ENCODE measurements at places on chromosomes 1 and 21.

DNA sequence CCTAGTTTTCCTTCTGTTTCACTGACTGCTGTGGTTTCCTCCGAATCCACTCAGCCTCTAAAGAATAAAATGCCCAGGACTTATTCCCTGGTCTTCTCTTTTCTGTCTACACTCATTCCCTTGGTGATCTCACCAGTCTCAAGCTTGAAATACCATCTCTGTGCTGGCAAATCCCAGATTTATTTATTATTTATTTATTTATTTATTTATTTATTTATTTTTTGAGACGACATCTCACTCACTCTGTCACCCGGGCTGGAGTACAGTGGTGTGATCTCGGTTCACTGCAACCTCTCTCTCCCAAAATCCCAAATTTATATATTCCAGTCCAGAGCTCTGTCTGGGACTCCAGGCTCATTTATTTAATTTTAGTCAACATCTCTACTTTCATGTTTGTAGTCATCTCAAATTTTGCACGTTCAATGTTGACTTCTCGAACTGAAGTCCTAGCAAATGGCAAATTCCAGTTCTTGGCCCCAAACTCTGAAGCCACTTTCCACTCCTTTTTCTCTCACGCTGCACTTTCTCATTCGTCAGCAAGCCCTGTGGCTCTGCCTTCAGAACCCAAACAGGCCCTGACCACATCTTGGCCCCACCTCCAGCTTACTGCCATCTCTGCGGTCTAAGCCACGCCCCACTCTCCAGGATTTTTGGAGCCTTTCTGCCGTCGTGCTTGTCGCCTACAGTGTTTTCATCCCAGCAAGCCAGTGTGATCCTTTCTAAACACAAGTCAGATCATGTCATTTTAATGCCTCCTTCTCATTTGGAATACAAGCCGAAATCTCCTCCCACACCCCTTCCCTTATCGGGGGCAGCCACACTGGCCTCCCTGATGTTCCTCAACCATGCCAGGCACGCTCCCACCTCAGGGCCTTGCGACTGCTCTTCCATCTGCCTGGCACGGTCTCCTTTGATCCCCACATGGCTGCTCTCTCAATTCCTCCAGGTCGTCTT lies 14.2 kb upstream of the TENT5B start:
- DNase-seq: no peak

DNA sequence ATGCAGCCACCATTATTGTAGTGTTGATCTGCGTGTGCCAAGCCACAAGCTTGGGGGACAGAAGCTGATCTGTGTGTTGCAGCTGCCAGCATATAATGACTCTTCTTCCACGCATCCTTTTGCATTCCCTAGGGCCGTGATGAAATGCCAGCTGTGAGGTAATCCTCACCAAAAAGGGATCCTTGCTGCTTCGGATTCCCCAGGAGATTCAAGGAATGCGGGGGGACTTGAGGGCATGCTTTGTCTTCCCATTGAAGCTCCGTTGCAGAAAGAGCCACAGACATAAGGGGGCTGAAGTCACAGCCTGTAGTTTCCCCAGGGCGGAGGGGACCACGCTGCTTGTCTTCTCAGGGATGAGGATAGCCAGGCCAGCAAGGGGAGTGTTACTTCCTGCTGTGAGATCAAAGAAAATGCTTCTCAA lies 281.6 kb upstream of the FMN2 start:
- no peak for DNase-seq

GRCh38 chr1:219120624-219121544 lies 52.8 kb upstream of the LYPLAL1 start:
- no peak for DNase-seq

DNA sequence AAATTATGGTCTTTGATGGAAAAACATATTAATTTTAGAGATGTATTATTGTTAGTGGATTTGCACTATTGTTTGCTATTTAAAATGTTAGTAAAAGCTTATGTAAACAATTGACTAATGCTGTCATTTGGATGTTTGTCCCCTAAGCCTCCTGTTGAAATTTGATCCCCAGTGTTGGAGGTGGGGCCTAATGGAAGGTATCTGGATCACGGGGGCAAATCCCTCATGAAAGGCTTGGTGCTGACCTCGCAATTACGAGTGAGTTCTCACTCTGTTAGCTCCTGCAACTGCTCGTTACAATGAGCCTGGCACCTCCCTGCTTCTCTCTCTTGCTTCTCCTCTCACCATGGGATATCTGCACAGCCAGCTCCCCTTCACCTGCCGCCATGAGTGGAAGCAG lies 14.3 kb downstream of the TMEM35B start:
- DNase-seq: no peak

GRCh38 chr1:51189421-51190073 lies 46.5 kb upstream of the RNF11 start:
- DNase-seq: no peak

DNA sequence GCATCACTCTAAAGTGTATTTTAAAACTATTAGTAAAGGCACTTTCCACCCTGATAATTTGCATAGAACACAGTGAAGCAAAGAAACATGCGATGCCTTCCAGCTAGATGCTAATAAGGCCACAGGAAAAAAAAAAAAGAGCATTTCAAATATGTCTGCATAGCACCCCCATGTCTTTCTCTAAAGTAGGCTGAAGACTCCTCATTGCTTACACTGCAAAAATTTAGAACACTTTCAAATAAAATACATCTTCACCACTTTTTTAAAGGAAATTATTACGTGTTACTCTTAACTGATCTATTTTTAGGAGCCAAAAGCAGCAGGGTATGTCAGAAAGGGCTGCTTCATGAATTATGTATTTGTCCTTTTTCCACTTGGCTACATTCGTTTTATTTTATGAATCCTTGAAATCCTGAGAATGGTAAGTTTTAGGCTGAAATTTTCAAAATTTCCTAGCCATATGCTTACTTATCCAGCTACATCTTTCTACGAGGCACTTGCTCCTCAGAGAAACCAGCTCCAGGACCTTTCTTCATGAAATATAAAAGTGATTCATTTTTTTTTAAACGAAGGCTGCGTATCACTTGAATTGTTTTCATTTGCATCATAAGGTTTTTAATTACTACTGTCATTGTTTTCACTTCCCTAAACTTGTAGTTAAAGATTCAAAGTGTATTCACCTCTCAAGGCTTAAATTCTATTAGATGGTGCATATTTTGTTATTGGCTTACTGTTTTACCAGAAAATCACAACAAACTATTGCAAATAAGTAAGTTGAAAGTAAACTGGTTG lies 513.0 kb downstream of the PTPRC start:
- DNase-seq: no peak

- DNase-seq: no peak
Observed at GRCh38 chr21:45427331-45428271, 22.6 kb downstream of the COL18A1 start.

DNA sequence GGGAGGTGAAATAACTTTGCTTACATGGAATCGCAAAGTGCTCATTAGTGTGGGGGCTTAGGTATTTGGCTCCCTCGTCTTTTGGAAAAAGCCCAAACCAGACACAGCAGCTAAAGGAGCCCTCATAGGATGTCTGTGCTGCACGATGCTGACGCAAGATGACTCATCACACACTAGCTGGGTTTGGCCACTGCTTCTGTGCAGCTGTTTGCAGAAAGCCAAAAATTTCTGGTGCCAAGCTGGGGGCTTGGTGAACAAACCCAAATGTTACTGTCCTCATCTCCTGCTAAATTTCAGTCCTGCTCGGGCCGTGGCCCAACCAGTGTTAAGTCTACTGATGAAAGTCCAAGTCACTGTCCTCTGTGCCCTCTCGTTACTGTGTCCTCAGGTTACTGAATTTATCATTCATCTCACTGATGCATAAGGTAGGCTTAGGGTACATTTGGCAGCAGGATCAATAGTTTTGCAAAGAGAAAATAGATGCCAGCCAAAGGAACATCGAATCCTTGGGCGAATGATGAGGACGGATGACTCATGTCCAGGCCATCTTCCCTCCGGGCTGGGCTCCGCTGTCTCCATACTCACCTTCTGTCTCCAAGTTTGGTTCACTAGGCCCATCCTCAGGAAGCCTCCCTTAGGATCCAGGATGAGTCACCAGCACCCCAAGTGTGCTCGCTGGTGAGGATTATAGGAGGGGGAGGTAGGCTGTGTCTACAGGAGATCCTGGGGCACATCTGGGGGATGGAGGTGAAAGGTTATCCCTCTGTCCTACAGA lies 177.7 kb downstream of the ADSS2 start:
- no peak for DNase-seq

GRCh38 chr1:160437432-160438316 lies 37.3 kb downstream of the VANGL2 start:
- no peak for DNase-seq

DNA sequence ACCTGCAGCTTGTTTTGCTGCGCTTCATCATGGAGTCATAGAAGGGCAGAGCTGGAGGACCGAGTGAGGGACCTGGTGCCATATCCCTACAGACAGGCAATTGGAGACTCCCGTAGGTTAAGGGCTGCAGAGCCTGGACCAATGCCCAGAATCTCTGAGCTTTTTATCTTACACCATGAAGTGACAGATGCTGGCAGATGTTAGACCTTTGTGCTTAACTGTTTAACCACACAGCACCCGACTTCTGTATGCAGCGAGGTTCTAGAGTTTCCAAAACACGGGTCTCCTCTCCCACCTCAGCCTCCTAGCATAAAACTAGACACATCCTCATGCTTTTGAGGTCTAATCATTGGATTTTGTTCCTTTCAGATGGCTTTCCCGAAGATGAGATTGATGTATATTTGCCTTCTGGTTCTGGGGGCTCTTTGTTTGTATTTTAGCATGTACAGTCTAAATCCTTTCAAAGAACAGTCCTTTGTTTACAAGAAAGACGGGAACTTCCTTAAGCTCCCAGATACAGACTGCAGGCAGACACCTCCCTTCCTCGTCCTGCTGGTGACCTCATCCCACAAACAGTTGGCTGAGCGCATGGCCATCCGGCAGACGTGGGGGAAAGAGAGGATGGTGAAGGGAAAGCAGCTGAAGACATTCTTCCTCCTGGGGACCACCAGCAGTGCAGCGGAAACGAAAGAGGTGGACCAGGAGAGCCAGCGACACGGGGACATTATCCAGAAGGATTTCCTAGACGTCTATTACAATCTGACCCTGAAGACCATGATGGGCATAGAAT lies 47.6 kb downstream of the B3GALT5 start:
- no peak for DNase-seq

DNA sequence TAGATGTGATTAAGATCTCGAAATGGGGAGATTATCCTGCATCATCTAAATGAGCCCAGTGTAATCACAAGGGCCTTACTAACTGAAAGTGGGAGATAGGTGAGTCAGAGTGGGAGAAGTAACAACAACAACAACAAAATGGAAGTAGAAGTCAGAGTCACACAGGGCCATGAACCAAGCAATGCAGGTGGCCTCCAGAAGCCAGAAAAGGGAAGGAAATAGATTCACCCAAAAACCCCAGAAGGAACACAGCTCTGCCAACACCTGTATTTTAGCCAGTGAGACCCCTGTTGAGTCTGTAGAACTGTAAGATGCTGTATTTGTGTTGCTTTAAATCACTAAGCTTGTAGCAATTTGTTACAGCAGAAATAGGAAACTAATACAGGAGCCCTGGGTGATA lies 4.1 kb downstream of the TAGLN2 start:
- no peak for DNase-seq

GRCh38 chr1:246930830-246931548 lies 759 bp downstream of the AHCTF1 start:
- peak; percentile 42 for DNase-seq

- peak; percentile 89 for DNase-seq
Observed at GRCh38 chr21:16169102-16169511, 439.3 kb downstream of the USP25 start.

GRCh38 chr1:193121616-193122593 lies at the start of gene CDC73:
Gene CDC73 (plus strand): TSS chr1:193122031. CDS start chr1:193122201, 170 bp downstream.
- peak; percentile 91 for DNase-seq

GRCh38 chr1:18866846-18867245 lies 7.4 kb upstream of the TAS1R2 start:
- no peak for DNase-seq

DNA sequence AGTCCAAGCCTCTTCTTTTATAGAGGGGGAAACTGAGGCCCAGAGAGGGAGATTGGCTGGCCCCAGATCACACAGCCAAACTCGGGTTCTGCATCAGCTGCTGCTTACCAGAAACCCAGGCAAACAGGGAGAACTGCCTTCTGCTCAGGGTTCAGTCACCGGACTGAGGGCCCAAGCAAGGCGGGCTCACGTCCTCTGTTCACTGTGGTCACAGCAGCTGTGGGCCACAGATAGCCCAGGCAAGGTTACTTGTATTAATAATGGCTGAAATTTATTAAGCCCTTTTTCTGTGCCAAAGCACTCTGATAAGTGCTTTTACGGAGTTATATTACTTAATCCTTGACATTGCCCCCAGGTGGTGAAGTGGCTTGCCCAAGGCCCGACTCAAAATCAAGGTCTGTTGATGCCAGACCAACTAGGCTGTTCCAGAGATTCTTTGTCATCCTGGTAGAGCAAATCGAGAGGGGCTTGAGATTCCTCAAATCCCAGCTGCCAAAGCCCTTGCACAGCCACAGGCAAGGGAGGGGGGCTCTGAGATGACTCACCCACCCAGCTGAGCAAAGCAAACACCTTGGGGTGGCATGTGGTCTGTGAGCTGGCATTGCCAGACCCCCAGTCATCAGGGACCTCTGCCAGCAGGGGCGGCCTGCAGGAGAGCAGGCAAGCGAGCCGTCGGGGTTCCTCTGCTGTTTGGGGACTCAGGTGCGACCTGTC lies 36.5 kb downstream of the EPHB2 start:
- DNase-seq: no peak

- DNase-seq: no peak
Observed at GRCh38 chr1:229364207-229365065, 21.6 kb upstream of the CCSAP start.

GRCh38 chr1:233138788-233139585 lies 156.5 kb downstream of the PCNX2 start:
- DNase-seq: no peak

GRCh38 chr21:34498623-34499022 lies 13.4 kb downstream of the KCNE1 start:
- no peak for DNase-seq

DNA sequence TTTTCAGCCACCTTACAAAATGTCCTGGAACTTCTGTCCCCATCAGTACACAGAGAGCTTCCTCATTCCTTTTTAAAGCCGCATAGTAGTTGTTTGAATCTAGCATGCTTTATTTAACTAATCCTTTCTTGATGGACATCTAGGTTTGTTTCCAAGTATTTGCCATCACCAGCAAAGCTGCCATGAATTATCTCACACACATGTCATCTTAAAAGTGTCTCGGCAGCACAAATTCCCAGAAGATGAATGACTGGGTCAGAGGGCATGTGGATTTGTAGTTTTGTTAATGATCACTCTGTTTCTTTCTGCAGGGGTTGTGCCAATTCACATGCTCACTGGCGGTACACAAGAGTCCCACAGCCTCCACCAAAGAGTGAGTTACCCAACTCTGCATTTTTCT lies 68.3 kb downstream of the CLIC6 start:
- no peak for DNase-seq

GRCh38 chr1:71511505-71511904 lies 430.7 kb upstream of the ZRANB2 start:
- DNase-seq: no peak
